ENCODE measurements at places on chromosomes 12 and 14. TPM values are rescaled to one million over a fixed set of nuclear protein-coding genes. Genes with fewer than 3 reads are reported as not detected.

DNA sequence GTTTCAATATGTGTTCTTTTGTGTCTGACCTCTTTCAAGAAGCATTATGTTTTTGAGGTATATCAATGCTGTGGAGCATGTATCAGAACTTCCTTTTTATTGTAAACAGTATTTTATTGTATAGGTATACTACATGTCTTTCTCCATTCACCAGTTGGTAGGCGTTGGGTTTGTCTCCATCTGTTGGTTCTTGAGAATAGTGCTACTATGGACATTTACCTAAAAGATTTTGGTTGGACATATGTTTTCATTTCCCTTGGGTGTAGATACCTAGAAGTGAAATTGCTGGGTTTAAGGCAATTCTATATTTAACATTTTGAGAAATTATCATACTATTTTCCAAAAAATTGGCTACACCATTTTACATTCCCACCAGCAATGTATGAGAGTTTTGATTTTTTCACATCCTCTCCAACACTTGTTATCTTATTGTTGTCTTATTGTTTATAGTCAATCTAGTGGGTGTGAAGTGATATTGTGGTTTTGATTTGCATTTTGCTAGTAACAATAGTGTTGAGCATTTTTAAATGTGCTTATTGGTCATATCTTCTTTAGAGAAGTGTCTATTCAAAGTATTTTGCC lies 409.2 kb downstream of the IPO8 start:
- no peak for DNase-seq

DNA sequence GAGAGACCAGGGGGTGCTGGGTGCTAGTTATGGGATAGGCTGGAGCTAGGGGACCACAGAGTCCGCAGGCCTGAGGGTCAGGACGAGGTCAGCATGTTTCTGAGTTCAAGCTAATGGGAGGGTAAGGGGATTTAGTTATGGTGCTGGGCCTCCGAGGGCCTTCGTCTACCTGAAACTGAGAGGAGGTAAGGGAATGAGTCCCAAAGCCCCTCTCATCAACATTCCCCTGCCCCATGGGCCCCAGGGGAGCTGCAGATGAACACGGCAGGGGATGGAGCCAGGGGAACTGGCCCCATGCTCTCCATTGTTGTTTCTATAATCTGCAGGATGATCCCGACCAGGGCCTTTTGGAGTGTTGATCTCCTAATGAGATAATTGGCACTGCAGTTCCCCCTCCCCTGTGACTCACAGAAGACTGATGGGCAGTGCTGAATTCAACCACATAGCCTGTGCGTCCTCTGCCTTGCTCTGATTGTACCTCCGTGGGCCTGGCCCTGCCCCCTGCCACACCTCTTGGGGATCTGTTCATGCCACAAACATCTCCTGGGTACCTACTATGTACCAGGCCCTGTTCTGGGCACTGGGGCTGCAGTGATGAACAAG lies 21.4 kb downstream of the FAIM2 start:
- no peak for DNase-seq

Gene PTPRO
- total RNA-seq, result 1.9 TPM

- no peak for DNase-seq
Measured at GRCh38 chr14:72057701-72058285, 125.6 kb downstream of the RGS6 start.

GRCh38 chr12:14256555-14257169 lies 108.8 kb upstream of the ATF7IP start:
- peak; percentile 90 for DNase-seq

Gene ESRRB
- total RNA-seq, result under 0.01 TPM

Data from sigmoid colon (tissue), 7 donors.